ENCODE measurements at places on chromosomes 5 and 9.

GRCh38 chr5:54754878-54755277 is 230.5 kb downstream of the ESM1 start:
- no peak for DNase-seq

- no peak for DNase-seq
These were observed 294.5 kb upstream of the TAS2R1 start for GRCh38 chr5:9924614-9925013.

GRCh38 chr9:127088724-127089615 is 33.5 kb downstream of the ANGPTL2 start:
- DNase-seq = no peak

- DNase-seq = no peak
These were observed 143.9 kb upstream of the FBN2 start for GRCh38 chr5:128681764-128682592.

DNA sequence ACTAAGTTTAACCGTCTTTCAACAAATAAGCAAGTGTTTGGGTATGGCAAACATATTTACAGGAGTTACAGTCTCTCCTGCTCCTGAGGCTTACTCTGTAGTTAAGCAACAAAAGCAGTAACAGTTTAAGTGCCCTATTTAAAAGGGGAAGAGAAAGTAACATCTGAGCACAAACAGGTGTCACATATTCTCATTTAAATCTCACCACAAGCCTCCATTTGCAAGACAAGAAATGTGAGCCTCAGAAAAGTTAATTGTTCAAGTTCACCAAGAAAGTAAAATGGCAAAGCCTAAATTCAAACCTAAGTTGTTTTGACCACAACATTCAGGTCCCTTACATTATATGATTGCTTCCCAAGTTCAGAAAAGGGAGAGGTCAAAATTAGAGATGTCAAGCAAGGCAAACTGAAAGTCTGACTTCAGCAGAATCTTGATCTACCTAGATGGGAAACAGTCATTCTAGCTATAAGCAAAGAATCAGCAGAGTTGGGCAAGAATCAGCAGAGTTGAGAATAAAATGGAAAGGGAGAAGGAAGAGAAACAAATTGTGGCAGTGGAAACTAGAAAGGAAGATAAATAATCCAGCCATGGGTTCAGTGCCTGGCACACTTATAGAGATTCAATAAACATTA is 93.4 kb downstream of the STRBP start:
- no peak for DNase-seq

- no peak for DNase-seq
These were observed 45.9 kb upstream of the ASTN2 start for GRCh38 chr9:117460743-117461142.

GRCh38 chr5:55110217-55110616 is 7.8 kb downstream of the GZMA start:
- DNase-seq = no peak

DNA sequence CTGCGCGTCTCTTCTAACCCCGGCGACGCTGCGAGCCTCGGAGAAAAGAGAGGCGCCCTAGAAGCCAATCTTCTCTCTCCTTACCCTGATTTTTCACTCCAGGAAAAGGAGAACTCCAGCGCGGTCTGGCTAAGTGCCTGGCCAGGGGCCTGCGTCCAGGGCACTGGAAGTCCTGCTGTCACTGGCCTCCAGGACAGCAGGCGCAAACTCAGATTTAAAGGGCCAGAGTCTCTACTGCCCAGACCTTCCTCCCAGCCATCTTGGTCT is 553 bp upstream of the FOXB2 start:
- no peak for DNase-seq

GRCh38 chr9:89905606-89906338 is 301.0 kb downstream of the GADD45G start:
- DNase-seq = no peak

- DNase-seq = no peak
These were observed 231.3 kb upstream of the NR4A3 start for GRCh38 chr9:99590410-99590809.

DNA sequence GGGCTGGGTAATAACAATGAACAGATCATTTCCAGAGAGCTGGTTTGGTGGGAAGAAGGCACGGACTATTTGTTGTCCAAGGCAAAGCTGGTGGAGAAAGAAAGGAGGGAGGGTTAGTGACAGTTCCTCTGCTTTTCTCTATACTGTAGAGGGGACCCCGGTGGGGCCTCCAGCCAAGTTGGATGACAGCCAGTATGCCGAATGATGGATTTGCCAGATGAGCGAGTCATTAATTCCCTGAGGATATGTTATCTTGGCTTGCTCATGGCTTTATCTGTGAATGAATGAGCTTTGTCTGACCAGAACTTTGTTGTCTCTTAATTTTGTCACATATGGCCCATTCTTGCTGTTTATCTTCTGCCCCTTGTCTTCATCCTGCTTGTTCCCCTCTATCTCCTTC is 158.6 kb upstream of the GLRA1 start:
- no peak for DNase-seq

GRCh38 chr5:143051244-143052058 is 281.3 kb downstream of the ARHGAP26 start:
- no peak for DNase-seq

DNA sequence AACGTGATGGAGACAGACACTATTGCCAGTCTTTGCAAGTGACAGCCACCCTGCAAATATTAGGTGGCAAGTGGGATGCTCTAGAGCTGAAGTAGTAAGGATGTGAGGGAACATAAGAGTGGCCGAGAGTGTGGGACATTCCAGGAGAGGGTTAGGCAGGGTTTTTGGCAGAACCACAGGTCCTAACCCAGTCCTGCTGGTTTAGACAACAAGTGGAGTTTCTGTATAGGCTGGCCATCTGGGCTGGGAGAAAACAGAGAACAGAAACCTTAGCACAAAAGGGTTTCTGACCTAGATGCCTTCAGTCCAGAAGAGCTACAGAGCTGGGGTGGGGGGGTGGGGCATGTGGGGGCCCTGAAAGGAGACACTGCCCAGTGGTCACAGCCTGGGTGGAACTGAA is 107.4 kb downstream of the TMEM174 start:
- DNase-seq = no peak

- no peak for DNase-seq
These were observed 65.7 kb downstream of the ZDHHC21 start for GRCh38 chr9:14627513-14627912.

- DNase-seq = no peak
These were observed 96.5 kb upstream of the PALM2AKAP2 start for GRCh38 chr9:109683521-109683920.

DNA sequence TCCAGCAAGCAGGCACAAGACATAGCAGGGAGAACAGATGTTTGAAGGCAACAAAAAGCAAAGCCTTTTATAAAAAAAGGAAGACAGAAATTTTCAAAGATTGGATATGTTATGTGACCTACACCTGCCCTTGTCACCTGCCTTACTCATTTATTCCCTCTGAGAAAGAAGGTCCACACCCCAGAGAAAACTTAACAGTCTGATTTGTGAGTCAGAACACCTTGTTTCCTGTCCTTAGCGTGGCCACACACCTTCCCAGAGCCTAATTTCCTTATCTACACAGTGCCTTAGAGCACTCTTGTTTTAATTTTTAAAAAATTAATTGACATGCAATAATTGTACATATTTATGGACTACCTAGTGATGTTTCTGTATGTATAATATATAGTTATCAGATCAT is 419.0 kb upstream of the DAB2 start:
- DNase-seq = no peak

DNA sequence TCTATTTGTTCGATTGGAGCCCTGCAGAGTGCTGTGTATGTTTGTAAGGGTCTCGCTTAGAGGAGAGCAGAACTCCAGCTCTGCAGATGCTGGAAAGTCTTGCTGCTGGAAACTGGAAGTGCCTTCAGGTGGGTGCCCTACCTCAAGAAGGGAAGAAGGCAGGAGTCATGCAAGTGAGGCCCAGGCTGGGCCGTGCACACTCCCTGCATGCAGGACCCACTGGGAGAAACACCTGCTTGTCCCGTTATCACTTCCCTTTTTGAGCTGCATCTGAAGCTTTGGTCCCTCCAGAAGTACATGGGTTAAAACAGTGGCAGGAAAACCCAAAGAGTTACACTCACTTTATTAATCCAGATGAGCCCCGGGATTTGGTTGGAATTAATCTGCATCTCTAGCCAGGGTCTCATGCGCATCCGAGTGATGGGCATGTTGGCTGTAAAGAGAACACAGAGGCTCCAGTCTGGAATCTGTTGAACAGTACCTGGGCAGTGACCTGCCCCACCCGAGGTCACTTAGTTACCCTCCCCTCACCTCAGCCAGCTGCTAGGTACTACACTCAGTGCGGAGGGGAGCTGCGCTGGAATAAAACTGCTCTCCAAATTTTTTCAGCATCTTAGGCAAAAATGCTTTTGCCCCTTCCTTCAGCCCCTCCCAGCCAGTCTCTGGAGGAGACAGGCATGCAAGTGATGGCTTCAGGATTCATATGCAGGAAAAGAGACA is 1.4 kb downstream of the IRF1 start:
- DNase-seq = peak; percentile 13

- DNase-seq = no peak
These were observed 74.5 kb upstream of the PALM2AKAP2 start for GRCh38 chr9:109705515-109705914.

DNA sequence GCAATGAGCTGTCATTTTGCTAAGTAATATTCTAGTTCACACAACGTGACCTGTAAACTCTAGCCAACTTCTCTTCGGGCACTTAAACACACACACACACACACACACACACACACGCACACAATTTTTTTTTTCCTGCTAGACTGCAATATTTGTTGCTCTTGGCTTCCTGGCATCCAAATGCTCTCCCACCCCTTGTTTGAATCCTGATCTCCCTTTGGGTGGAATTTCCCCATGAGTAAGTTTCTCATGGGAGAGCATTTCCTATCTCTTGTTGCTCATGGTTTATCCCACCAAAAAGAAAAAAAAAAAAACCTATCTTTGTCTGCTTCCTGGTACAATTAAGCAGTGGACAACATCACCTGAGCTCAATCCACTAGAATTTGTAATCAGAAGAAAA is 54.7 kb upstream of the TSLP start:
- DNase-seq = no peak

DNA sequence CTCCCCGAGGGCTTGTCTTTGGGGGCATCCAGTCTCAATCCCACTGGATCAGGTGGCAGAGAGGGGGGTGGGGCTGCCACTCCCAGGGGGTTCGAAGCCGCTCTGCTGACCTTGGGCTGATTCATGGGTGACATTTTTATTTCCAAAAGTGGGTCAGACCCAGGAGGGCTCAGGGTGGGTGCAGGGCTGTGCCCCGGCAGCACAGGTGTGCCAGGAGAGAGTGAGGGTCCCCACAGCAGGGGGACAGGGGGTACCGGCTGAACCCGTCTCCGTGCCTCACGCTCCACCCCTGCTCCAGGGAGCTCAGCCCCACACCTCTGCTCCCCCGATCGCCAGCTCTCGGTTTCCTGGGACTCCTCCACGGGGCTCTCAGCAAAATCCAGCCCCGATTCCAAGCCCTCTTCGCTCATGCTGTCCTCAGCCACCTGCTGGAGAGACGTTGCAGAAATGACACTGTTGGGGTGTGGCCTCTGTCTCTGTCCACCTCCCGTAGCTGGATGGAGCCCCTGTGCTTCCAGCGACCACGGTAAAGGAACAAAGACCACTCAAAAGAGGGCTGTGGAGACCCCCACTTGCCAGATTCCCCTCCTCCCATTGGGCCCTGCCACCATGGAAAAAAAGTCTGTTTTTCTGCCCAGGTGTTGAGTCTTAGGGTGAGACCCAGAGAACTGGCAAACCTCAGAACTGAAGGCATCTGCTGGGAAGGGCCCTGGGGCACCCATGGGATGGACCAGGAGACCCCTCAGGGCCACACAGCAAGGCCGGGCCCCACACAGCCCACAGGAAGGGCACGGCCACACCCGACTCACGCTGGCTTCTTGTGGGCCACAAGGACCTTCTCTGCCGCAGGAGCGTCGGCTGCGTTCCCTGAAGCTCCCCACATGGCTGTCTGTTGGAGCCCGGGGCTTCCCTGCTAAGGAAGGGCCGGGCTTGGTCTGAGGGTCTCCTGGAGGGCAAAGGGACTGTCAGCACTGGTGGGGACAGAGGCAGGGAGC is 10.6 kb upstream of the QSOX2 start:
- DNase-seq = no peak

DNA sequence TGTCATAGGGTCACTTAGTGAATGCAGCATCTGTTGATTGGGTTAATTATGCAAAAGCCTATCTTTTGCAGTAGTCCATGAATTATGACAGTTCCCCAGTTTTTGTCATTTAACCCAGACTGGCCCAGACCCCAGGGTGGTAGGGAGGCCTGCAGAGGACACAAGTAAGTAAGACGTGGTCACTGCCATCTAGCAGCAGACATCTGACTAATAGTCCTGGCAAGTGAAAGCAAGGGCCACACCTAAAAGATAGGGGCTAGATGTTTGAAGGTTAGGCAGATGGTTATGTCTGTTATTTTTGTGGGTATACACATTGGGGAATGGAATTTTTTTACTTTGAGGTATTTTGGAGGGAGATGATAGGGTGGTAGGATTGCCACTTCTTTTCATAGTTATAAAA is 48.0 kb downstream of the RAB14 start:
- DNase-seq = no peak

- no peak for DNase-seq
These were observed 120.9 kb upstream of the STK32A start for GRCh38 chr5:147113967-147114366.

DNA sequence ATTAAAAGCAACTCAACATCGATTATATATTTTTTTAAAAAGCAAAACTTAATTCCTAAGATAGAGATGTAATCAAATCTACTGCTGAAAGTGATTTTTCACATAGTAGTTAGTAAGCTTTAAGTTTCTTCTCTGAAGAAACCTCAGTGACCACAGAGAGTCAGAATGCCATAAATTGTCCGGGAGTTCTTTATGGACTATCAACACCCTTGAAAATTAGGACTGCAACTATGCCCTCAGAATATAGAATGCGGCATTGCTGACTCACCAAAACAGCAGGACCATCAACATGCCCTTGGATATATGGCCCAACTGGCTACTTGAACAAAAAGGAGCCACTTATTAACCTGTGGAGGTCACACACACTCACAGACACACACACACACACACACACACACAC is 228.9 kb upstream of the SNX2 start:
- no peak for DNase-seq

GRCh38 chr5:113338628-113339027 is 96.2 kb downstream of the TSSK1B start:
- no peak for DNase-seq

DNA sequence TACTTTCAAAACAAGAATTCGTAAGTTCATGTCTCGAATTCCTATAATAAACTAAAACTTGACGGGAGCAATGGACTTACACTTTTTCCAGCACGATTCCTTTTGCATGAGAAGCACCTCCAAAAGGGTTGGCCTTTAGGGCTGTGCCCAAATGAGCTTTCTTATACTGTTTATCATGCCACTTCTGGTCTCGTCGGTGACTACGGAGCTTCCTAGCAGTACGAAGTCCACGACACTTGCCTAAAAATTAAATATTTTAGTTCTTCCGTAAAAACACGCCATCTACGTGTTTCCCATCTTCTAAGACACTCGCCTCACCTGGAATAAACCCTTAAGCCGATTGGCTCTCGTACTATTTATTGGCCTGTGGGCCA is 554 bp downstream of the RPS23 start:
- DNase-seq = no peak

GRCh38 chr9:93569621-93570174 is 6.7 kb upstream of the PHF2 start:
- no peak for DNase-seq

GRCh38 chr9:73213300-73213699 is 61.6 kb downstream of the ANXA1 start:
- no peak for DNase-seq

- DNase-seq = no peak
These were observed 22.7 kb downstream of the OR2S2 start for GRCh38 chr9:35935261-35935660.
